ENCODE measurements at places on chromosomes 12 and 14.
A peak's percentile ranks its signal among the peaks of the same experiment; 100 is the strongest.

GRCh38 chr14:52021957-52022600 lies 32.7 kb downstream of the RTRAF start:
- DNase-seq: no peak

- no peak for DNase-seq
Observed at GRCh38 chr12:6167327-6168280, 32.6 kb upstream of the CD9 start.

DNA sequence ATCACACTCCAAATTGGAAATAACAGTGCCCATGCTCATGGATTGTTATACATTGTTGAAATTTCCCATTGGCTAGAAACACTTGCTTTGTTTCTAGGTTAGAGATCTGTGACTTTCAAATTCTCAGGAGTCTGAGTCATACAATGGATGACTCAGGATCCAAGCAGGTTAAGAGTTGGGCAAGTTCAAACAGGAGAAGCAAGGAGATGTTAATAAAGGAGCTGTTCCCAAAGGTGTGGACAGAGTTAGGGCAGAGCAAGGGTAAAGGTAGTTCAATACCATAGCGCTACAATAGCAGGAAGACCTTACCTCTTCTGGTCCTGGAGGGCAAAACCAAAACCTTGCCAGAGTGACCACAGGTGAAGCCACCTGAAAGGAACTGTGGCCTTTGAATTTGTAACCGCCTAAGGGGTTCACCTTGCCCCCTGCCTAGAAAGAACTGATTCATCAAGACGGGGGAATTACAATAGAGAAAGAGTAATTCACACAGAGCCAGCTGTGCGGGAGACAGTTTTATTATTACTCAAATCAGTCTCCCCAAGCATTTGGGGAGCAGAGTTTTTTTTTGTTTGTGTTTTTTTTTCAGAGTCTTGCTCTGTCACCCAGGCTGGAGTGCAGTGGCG lies 4.2 kb upstream of the AMN1 start:
- DNase-seq: no peak

- no peak for DNase-seq
Observed at GRCh38 chr12:131211340-131211938, 257.7 kb downstream of the ADGRD1 start.

GRCh38 chr12:57124261-57124877 lies 3.9 kb upstream of the LRP1 start:
- DNase-seq: peak; percentile 87

DNA sequence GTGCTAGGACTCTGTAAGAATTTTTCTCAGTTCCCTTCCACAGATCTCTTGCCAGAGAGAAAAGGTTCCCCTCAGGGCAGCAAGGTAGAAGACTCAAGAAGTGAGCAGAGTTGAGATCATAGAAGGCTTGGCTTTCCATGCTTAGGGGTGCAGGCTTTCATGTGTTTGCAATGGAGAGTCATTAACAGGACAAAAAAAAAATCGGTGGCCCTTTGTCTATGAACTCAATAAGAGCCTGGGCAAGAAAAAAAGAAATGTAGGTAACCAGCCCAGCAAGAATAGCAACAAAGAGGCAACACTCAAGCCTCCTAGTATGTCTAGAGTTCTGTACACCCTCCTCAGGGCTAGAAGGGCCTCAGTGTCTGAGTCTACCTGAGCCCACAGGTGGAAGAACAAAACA lies 23.4 kb upstream of the LRP6 start:
- no peak for DNase-seq

DNA sequence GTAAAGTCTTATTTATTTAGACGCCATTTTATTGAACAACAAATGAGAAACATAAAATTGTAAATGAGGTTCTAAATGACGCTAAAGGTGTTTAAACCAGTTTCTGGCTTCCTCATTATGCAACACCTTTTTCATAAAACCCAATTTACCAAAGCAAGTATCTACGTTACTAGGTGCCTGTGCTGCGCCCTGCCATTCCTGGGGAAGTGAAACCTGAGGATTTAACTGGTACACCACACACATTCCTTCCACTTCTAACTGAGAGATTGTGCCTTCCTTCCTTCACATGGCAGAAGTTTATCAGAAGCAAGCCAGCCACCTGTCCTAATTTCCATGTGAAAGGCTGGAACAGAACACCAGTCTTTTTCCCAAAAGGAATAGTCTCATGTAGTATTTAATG lies 40.3 kb upstream of the GCH1 start:
- no peak for DNase-seq

DNA sequence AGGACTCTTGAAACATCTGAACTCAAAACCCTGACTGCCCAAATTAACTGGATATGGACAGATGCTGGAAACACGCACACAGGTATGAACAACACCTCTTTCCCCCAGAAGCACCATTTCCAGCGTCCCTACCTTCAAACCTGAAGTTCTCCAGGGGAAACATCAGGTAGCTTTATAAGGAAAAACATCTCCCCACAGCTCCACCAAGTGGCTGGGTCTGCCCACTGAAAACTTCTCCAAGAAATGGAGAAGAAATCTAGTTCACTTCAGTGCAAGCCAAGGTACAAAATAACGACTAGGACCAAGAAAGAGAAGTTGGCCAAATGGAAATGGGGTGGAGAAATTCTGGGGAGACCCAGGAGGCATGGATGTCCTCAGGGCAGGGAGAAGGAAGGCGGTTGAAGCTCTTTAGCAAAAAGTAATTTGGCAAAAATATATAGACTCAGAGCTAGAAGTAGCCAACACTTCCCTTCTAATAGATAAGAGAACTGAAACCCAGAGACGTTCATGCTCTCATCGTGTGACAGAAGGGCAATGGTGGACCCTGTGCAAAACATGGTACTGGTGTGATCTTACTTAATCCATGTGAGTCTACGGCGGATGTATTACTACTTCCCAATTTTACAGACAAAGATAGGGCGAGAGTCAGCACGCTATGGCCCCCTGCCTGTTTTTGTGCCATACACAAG lies 10.5 kb upstream of the NUAK1 start:
- DNase-seq: no peak

GRCh38 chr14:55749946-55750345 lies 169.9 kb downstream of the KTN1 start:
- no peak for DNase-seq

DNA sequence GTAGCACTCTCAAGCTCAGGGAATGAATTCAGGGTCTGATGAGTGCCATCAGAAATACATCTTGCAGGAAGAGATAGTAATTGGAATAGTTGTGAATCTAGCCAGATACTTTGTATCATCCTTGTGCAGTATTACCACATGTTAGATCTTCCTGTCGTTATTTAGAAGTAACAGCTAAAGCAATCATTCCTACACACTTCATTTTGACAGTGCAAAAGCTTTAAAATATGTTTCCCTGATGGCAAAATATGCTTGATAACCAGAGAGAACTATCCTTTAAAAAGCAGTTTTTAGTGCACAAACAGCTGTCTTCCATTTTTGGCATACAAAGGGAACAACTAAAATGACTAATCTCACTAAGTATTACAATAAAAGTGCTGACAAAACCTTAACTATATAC lies 149.5 kb upstream of the SLC38A2 start:
- DNase-seq: no peak

GRCh38 chr14:19851365-19851764 lies 23.6 kb upstream of the OR4K2 start:
- DNase-seq: no peak

DNA sequence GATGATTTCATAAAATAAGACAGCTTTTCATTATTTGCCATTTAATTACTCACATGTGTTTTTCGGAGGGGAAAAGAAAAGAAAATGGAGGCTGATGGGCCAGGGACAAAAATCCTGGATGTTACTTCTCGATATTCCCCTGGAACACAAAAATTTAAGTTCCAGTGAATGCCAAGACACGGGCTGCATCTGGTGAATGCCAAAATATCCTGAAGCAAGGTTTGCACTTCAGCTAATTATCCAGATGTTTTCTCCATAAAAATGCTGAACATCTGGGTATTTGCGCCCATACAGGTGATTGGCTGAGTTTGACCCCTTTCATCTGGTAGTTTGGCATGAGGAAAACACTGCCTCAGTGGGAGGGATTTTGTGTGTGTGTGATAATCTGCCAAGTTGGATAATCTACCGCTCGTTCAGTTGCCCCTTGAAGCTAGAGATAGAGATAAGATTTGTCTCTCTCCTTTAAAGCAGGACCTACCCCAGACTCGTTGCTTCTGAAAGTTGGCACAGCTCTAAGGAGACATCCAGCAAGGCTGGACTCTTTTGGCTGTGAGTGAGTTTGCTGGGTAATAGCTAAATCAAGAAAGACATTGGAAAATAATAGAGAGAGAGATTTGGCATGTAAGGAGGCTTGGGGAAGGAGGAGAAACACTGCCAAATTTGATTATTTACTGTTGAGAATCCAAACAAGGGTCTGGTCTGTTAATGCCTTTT lies 390.0 kb downstream of the EGLN3 start:
- no peak for DNase-seq

DNA sequence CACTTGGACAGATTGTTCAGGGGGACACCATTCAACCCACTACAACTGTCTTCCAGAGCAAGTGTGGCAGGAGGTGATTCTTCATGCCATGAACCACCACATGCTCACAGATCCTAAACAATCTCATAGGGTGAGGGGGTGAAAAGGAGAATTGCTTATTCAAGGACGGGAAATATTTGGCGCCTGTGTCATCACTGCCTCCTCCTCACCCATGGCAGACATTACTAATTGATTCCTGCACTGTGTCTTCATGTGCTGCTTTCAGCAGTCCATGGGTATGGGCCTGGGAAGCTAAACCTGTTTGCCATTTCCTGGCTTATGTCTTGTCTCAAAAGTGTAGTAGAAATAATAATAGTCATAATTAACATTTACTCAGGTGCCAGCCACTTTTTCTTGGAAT lies 31.3 kb downstream of the MMAB start:
- DNase-seq: no peak

GRCh38 chr12:58695263-58695662 lies 225.0 kb downstream of the LRIG3 start:
- DNase-seq: no peak

GRCh38 chr14:87153901-87154300 lies 839.1 kb downstream of the GALC start:
- DNase-seq: no peak

GRCh38 chr14:85686908-85687307 lies 157.0 kb downstream of the FLRT2 start:
- no peak for DNase-seq

DNA sequence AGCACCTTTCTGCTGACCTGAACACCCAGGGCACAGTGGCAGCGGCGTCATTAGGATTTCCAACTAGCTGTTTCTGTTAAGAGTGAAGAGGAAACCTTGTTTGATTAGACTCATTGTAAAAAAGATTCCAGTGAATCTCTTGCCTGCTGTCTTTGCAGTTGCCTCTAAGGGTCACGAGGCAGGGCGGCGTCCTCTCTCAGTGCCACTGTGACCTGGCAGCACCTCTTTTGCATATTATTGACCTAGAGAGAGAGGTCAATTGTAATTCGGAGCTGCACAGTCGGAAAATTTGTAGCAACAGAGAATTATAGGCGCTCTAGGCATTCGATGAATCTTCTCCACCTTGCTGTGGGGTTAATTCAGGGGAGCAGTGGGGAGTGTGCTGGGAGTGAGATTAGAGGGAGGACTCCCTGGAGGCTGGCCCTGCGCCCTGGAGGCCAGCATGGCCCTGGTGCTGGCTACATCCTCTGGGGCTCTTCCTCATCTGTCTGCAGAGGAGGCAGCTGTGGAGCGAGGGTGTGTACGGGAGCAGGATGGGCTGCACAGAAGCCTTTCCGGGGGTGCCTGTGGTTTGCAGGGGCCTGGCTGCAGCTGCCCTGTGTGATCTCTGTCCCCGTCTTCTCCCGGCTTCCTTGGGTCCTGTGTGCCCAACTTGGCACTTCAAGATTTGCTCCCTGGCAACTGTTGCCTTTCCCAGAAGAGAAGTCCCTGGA lies 14.3 kb downstream of the PACS2 start:
- DNase-seq: no peak

GRCh38 chr14:81519200-81520011 lies 14.2 kb downstream of the SEL1L start:
- DNase-seq: no peak

GRCh38 chr14:55707365-55707804 lies 127.4 kb downstream of the KTN1 start:
- peak; percentile 6 for DNase-seq

- no peak for DNase-seq
Observed at GRCh38 chr12:103978384-103978982, 12.8 kb downstream of the TDG start.

GRCh38 chr12:68231229-68231628 lies 5.6 kb upstream of the IL26 start:
- DNase-seq: no peak

GRCh38 chr12:105222726-105223351 lies 13.1 kb downstream of the APPL2 start:
- DNase-seq: no peak

DNA sequence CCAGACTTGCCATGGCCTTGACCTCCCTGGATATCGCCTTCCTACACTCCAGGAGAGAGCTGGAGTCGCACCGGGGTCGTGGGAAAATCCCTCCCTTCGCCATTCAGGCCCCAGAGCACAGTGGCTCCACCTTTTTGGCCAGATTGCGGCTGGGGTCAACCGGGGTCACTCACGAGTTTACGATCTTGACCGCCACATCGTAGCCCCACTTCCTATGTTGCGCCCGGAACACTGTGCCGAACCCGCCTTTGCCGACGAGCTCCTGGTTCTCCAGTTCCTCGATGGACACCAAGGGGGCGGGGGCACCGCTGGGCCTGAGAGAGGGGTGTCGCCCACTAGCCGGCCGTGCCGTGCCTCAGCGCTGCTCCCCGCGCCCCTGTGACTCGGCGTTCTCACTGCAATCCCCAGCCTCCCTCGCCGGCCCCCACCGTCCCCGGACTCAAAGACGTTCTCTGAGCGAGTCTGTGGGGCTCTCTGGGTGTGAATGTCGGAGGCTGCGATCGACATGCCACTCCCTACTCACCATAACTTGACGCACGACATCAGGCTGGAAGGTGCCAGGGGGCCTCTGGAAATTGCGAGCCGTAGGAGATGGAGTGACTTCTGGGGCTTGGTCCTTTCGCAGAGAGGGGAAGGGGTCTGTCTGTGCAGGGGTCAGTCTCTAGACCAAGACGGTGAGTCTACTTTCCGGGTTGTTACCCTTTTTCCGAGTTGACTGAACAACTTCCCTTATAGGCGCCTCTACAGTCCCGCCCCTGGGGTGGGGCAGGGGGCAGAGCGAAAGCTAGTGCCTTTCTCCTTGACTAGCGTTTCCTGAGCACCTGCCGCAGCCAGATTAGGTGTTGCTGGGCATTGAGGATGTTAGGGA lies at the start of gene RIPK3:
RIPK3 (minus strand) TSS at position 708 of the 868 bp plus-strand sequence; CDS start at position 543, 165 bp downstream.
- no peak for DNase-seq

GRCh38 chr14:74950795-74951442 lies 4.5 kb downstream of the PGF start:
- no peak for DNase-seq

GRCh38 chr14:85546390-85546789 lies 16.4 kb downstream of the FLRT2 start:
- DNase-seq: no peak

GRCh38 chr12:74646831-74647230 lies 109.2 kb downstream of the ATXN7L3B start:
- no peak for DNase-seq
